ENCODE measurements at places on chromosomes 4 and X. TPM values are rescaled to one million over a fixed set of nuclear protein-coding genes. Genes with fewer than 3 reads are reported as not detected.

The F11 gene
- total RNA-seq = not detected

The NHSL2 gene
- 0.70 TPM for total RNA-seq

DNA sequence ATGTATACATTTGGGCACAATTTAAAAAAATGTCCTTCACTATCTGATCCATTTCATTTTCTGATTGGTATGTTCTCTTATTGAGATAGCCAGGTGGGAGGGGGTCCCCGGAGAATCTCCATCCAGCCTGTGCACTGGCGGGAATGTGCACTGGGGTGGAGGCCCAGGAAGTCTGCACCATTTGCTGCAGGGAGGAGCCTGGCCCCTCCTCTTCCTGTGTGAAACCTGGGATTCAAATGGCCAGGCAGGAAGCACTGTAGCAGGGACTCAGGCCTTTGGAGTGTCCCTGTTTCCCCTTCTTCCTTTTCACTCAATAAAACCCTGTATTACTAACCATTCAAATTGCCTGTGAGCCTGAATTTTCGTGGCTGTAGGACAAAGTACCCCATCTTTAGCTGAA is 44.3 kb downstream of the GPRIN3 start:
- H3K27me3 ChIP-seq = no peaks in the 10 kb centered on the region
- peaks cover 59% of the 10 kb centered on the region for H3K36me3 ChIP-seq
- no peak for DNase-seq

GRCh38 chr4:112343330-112344080 is 46.3 kb downstream of the ALPK1 start:
- no peak overlapping the region for H3K27ac ChIP-seq
- H3K27me3 ChIP-seq = no peaks in the 10 kb centered on the region
- H3K4me3 ChIP-seq = no peak overlapping the region
- DNase-seq = no peak

- peaks cover 13% of the 10 kb centered on the region for H3K36me3 ChIP-seq
- no peaks in the 10 kb centered on the region for H3K27me3 ChIP-seq
- peaks cover 68% of the 10 kb centered on the region for H3K4me1 ChIP-seq
- no peak overlapping the region for H3K27ac ChIP-seq
- no peak overlapping the region for H3K4me3 ChIP-seq
- DNase-seq = no peak
Observed at GRCh38 chrX:71099736-71100135, 4.1 kb downstream of the FOXO4 start.

GRCh38 chr4:147788791-147789190 is 56.9 kb downstream of the ARHGAP10 start:
- H3K36me3 ChIP-seq = no peaks in the 10 kb centered on the region
- no peak for DNase-seq
- no peak overlapping the region for H3K27ac ChIP-seq
- H3K4me1 ChIP-seq = peaks cover 23% of the 10 kb centered on the region
- H3K27me3 ChIP-seq = no peaks in the 10 kb centered on the region

DNA sequence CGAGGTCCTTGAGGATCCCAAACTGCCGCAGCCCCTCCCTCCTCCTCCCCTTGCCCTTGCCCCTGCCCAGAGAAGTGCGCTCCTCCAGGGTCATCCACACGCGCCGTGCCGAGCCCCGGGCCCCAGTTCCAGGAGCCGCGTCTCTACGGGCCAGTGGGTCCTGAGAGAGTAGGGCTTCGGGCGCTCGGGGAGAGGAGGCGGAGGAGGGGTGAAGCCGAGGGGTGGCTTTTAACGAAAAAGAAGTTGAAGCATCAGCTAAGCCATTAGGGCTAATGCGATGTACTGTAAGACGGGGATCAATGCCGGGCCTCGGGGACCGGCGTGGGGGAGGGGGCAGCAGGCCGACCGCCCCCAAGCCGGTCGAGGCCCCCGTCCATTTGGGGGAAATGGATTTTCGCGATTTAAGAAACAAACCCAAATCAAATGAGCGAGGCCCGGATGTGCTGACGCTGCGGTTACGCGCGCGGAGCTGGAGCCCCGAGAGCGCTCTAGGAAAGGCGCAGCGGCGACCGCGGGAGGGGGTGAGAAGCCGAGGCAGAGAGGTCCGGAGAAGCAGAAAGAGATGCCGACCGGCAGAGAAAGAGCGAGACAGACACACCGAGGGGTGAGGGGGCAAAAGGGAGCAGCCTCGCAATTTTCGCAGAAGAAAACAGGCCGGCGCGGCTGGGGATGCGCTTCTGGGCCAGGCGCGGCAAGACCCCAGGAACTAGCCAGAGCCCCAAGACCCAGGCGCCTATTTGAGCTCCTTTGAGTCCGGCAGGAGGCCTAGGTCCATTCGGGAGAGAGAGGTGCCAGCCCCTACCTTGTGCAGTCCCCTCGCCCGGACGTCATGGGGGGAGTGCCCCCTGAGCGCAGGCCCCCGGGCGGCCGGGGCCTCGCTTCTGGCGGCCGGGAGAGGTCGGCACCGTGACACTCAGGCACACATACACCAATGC is 13.6 kb downstream of the HMX1 start:
- H3K27me3 ChIP-seq = peaks cover 63% of the 10 kb centered on the region
- H3K27ac ChIP-seq = no peak overlapping the region
- peaks cover 8% of the 10 kb centered on the region for H3K4me1 ChIP-seq
- peak overlapping the region; percentile 42 for H3K4me3 ChIP-seq

GRCh38 chr4:25993395-25994185 is 79.6 kb downstream of the SMIM20 start:
- no peak overlapping the region for H3K27ac ChIP-seq
- no peaks in the 10 kb centered on the region for H3K36me3 ChIP-seq
- DNase-seq = no peak

Data from activated CD8-positive, alpha-beta T cell treated with anti-CD3 and anti-CD28 coated beads, Interleukin-2, amount 10 ng/mL, durations not matched to agents 7 days and 5 days (primary cell).